ENCODE measurements at places on chromosomes 13 and 19.
A peak's percentile ranks its signal among the peaks of the same experiment; 100 is the strongest.

DNA sequence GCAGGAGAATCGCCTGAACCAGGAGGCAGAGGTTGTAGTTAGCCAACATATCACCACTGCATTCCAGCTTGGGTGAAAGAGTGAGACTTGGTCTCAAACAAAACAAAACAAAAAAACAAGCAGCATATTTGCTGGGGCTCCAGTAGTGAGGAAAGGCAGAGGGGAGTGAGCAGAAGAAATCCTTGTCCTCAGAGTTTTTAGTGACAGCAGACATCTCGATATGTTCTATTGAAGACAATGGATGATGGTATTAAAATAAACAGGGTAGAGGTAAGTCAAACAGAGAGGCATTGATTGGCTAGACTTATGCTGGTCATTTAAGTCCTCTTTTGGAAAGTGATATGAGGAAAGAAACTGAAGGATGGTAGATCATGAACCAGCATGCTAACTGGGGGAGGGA is 19.0 kb downstream of the NLRP7 start:
- DNase-seq = no peak

- DNase-seq = no peak
Observed at GRCh38 chr13:24159357-24159756, 1.2 kb upstream of the SPATA13 start.

DNA sequence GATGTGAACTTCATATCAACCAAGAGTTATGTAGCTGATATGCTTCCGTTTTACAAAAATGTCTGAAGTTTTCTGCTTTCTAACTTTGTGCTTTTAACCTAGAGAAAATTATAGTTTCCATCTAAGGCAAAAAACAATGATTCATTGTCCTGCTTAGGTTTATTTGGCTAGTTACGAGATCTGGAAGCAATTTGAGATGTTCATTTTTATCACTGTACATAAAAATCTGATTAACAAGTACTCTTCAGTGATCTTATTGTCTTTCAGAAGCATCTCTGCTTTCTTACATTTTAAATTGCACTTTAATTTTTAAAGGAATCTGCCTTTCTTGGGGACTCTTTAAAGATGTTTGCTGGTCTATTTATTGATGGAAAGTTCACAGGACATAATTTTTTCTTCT is 188.1 kb downstream of the RFC3 start:
- DNase-seq = no peak

DNA sequence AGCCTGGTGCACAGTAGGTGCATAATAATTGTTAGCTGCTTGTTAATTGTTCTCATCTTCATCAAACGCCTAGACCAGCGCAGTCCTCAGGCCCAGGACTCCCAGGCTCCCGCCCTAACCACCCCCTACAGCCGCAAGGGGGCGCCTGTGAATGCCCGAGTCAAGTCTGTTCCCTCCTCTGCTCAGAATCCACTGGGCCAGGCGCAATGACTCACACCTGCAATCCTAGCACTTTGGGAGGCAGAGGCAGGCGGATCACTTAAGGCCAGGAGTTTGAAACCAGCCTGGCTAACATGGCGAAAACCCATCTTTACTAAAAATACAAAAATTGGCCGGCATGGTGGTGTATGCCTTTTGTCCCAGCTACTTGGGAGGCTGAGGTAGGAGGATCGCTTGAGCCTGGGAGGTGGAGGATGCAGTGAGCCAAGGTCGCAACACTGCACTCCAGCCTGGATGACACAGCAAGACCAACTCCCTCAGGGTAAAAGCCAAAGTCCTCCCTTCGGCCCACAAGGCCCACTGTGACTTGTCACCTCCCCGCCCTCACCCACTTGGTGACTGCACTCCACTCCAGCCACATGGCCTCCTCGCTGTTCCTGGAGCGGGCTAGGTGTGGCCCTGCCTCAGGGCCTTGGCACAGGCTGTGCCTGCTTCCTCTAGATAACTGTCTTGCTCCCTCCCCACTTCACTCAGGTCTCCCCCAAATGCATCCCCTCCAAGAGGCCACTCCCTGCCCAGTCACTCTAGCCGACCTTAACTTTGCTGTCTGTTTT is 9.1 kb downstream of the ZNF653 start:
- DNase-seq = no peak

DNA sequence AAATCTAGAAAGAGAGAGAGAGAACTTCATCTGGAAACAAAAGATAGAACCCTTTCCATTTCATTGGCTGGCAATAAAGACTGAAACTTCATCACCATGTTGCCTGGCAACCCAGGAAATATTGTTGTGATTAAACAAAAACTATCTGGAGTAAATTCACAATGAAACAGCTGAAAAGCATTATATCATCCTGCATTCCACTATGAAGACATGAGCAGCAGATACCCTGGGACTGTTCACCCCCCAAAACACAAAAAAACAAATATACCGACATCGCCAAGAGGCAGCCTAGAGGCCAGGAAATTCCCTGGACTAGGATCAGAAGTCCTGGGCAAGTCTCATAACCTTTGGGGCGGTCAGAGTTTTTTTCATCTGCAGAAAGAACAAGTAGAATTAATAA is 158.3 kb downstream of the FOXO1 start:
- no peak for DNase-seq

DNA sequence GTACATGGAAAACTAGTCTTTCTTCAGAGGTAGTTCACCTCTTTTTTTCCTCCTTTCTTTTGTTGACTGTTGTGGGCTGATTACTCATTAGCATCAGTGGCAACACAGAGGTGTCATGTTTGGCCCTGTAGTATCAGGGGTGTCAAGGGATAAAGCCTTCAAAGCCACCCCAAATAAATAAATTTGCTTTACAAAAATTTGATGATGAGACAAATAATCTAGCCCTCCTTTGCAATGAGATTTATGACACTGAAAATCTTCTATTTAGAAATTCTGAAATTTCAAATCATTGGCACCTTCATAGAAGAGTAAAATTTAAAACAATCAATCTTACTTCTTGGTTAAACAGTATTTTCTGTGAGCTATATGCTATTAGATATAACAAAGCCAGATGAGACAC is 1.9 kb downstream of the LACC1 start:
- no peak for DNase-seq

DNA sequence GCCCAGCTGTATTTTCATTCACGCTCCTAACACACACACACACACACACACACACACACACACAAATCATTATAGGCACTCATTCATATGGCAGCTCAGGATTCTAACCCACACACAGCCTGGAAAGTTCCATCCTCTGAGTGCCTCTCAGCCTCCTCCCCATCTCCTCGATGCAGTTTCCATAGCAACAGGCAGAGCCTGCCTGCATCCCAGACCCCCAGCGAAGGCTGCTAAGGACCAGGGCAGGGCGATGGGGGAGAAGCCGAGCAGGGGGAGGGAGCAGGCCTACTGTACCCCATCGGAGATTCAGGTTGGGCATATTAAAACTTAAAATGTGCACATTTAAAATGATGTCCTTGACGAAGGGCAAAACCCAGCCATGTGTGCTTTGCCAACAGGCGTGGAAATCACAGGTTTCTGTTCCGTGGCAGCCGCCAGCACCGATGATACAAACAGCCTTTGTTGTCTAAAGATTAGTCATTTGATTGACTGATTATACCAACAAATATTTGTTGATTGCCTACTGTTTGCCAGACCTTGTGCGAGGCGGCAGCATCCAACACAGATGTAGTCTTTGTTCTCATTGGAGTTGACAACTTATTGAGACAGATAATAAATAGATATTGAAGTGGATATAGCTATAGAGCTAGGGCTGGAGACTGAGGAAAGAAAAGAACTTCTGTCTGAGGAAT is 43.8 kb upstream of the USP29 start:
- DNase-seq = no peak

GRCh38 chr13:98094678-98095266 is 48.1 kb upstream of the FARP1 start:
- DNase-seq = no peak

- DNase-seq = peak; percentile 72
Observed at GRCh38 chr19:29501816-29502580, 23.8 kb upstream of the VSTM2B start.

- no peak for DNase-seq
Observed at GRCh38 chr13:50077431-50077830, 62.2 kb downstream of the KCNRG start.

GRCh38 chr19:48330012-48330681 is 4.8 kb downstream of the EMP3 start:
- DNase-seq = no peak

DNA sequence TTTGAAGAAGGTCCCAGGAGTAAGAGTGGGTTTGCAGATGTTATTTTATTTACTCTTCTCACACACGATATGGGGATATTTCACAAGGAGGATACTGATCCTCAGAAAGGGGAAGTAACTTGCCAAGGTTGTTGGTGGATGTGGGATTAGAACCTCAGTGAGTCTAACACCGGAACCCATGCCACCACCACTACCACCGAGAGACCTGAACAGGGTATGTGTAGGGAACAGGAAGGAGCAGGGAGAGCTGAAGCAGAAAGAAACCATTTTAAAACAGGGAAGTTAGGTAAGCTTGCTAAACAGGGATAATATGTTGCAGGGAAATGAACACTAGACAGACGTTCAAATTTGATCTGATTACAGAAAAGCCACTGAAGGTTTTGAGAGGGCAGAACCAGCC is 11.6 kb upstream of the CEACAM3 start:
- DNase-seq = no peak

DNA sequence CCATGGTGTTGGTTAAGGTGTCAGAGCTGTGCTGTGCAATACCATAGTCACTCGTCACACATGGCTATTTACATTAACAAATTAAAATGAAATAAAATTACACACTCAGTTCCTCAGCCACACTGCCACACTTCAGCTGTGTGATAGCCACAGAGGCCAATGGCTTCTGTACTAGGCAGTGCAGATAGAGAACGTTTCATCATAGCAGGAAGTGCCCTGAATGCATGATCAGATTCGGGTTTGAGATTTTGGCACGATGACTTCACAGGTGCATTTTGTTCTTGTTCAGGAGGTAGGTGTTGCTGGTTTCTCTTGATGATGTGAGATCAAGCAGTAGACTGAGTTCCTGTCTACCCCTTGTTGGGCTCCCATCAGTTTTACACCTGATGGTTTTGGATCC is 6.5 kb downstream of the ARMC6 start:
- no peak for DNase-seq

DNA sequence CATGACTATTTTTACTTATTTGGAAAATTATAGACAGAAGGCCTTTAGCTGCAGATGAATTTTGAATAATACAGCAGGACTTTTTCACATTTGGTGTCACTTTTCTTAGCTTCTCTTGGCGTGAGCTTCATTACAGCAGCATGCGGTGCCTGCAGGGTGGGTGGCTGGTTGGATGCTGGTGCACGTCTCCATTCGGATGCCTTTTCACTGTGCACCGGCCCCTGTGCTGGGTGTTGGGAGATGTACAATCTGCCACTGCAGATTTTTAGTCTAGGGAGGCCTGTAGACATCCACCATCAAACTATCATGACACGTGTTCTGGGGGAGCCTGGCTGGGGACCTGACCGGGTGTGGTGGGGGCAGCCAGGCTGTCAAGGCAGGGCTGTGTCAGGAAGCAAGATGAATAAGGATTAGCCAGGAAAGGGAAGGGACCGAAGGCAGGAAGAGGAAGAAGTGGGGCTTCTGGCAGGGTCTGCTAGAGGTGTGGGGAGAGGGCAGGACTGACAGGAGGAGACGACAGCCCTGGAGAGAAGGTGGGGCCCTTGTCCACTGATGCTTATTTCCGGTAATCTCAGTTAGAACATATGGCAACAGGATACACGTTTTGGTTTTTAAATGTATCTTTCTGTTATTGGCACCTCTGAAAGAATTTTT is 88.8 kb downstream of the ARHGEF7 start:
- no peak for DNase-seq

DNA sequence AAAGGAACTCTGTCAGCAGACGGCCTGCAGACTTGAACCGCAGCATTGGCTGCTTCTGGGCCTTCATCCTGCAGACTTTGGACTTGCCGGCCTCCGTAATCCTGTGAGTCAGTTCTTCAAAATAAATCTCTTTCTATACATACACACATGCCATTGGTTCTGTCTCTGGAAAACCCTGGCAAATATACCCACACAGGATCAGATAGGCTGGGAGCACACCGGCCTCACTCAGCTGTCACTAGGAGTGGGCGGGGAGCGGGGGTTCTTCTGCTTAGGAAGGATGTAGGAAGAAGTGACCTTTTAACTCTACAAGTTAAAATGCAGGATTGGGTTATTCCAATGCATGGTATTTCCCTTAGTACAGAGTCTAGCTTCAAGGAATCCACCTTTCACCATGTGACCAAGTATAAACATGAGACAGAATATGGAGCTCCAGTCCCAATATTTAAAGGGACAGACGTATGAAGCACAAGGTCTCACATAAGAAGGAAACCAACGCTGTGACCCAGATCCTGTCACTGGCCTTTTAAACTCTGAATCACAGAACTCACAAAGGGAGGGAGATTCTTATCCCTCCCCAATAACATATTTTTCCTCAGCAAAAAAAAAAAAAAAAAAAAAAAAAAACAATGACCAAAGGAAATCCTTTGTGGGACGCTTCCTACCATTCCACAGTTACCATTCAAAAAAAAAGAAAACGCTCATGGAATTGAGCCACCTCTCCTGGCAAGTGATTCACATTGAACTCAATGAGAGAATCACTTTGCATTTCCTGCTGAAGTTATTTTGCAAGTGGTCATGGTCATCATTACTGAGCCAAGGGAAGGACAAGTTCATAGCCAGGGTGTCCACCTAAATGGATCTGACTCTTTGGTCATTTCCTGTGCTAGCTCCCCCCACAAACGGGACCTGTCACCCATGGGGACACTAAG is 352.9 kb downstream of the FOXO1 start:
- no peak for DNase-seq

DNA sequence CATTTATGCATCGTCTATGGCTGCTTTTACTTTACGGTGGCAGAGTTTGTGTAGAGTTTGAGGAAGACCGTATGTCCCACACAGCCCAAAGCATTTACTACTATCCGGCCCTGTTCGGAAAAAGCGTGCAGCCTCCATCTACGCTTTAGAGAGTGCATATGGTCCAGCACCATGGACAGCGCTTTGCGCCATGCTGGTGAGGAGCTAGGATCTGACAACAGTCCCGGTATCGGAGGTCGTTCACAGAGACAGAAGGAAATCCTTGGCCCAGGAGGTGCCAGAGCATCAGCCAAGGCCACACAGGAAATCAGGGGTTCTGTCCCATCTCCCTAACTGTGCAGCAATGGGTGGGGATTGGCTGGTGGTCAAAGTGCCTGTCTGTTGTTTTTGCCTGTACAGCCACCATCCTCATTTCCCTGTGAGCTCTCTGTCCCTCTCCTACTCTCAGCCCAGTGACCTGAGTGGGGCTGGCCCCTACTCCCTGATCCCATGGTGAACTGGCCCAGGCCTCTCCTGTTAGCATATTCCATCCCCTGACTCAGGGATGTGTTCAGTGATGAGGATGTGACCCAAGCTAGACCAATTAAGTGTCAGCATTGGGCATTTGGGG is 16.2 kb upstream of the PRODH2 start:
- DNase-seq = no peak

DNA sequence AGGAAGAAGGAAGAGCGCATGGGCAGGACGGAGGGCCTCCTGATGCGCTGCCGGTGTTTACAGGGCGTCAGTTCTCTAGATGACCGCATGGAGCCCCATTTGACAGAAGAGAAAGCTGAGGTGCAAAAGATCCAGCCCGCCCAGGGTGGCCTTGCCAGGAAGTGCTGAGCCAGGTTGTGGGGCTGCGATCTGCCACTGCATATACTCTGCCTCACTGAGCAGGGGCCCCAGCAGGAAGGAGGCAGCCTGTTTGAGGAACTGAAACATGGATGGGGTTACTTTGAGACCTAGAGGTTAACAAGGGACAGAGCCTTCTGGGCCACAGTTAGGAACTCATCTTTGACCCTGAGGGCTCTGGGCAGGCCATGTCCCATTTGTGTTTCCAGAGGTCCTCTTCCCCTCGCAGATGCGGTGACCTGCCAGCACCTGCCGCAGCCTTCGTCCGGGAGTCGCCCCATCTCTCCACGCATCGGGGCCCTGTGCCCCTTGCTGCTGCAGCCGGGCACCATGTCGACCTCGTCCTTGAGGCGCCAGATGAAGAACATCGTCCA is 3.2 kb downstream of the EPN1 start:
- DNase-seq = peak; percentile 85
